Heart right ventricle (tissue), 16 donors: ENCODE measurements at places on chromosomes 3 and 15. TPM values are rescaled to one million over a fixed set of nuclear protein-coding genes. Genes with fewer than 3 reads are reported as not detected.

The CLDN1 gene
- 0.14 TPM for total RNA-seq

The LRRIQ4 gene
- not detected for total RNA-seq

The LIPH gene
- total RNA-seq: 0.21 TPM

The AHSG gene
- total RNA-seq: not detected

The SERPINI1 gene
- total RNA-seq: 5.2 TPM

The SAMD7 gene
- not detected for total RNA-seq

The POU1F1 gene
- not detected for total RNA-seq

The RASA2 gene
- 5.1 TPM for total RNA-seq

DNA sequence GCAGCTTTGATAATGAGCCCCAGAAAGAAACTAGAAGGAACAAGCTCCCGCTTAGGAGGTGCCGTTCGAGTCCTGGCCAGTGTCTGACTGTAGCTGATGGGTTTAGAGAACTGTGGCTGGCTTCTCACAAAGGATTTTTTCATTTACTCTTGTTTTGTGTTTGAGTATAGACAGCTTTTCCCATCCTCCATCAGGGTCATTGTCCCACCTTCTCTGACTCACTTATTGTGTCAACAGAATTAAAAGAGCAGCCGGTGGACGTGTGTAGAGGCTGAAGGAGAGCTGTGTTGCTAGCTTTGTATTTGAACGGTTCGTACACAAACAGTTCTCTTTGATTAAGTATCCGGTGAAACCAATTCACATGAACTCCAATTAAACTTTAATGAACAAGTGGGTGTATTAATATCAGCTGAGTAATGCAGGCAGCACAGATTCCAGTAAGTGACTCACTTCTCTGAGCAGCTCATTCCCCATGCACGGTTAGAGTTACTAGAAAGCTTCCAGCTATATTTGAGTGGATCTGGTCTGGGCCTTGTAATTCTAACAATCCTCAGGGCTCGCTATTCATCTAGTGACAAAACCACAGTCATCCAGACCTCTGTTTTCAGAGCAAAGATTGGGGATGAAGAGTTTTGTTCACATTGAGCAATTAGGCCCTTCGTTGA lies 141.0 kb downstream of the LPP start:
- no peak overlapping the region for H3K4me3 ChIP-seq
- peaks cover 6% of the 10 kb centered on the region for H3K36me3 ChIP-seq
- H3K4me1 ChIP-seq: peaks cover 35% of the 10 kb centered on the region
- DNase-seq: no peak
- peak overlapping the region; percentile 83 for H3K27ac ChIP-seq

DNA sequence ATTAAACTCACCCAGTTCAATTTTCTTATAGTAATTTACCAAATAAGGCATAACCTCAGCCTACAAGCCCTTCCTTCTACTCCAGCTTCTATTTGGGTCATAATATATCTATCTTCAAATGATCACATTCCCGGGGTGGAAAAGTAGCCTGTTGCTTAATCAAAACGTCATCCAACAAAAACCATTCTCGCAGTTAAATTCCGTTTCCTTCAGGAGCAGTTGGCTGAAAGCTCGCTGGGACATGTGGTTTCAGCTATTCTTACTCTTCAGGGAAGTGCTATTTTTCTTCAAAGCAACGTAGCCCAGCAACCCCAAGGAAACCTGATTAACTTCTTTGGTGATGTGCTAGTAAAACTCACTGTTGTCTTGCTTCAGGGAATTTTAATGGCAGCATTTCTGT lies 59.6 kb downstream of the MAGI1 start:
- H3K4me1 ChIP-seq: peaks cover 6% of the 10 kb centered on the region
- no peak for DNase-seq
- H3K27ac ChIP-seq: no peak overlapping the region
- H3K36me3 ChIP-seq: no peaks in the 10 kb centered on the region
- H3K27me3 ChIP-seq: no peaks in the 10 kb centered on the region

DNA sequence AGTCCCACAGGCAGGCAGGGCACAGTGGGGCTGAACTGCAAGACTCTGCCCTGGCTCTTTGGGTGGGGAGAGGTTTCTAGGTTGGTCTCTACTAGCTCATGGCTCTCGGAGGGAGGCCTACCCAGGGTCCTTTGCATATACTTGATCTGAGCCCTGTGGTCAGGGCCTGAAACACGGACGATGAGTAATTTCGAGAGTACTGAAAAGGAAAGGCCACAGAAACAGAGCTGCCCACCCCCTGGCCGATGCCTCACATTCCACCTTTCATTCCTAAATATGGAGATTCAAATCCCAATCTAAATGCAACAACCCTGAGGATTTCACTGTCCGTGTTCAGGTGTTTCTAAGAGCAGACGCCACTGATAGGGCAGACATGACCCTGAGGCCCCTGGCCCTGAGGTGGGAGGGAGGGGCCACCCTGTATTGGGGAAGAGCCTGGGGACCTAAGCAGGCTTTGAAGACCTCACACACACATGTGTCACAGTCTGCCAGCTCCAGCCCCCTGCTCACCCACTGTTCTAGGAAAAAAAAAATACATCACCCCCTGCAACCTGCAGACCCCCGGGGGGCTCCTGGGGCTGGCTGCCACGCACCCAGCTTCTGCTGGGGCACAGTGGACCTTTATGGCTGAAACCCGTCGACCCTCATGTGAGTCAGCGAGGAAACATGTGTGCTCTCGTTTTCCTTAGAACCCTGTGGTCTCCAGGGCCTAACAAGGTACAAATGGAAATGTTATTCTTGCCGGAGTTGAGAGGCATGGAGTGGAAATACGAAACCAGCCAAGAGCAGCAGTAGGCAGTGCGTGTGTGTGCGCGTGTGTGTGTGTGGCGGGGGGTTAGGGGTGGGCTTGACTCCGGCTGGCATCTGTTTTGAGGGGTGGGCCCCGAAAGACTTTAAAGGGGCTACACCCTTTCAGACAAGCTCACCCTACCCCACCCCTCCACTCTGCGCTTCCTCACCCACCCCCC lies 112.7 kb downstream of the CHSY1 start:
- no peak overlapping the region for H3K27ac ChIP-seq
- no peaks in the 10 kb centered on the region for H3K27me3 ChIP-seq
- H3K36me3 ChIP-seq: no peaks in the 10 kb centered on the region
- no peak for DNase-seq

- H3K4me1 ChIP-seq: peaks cover 1% of the 10 kb centered on the region
- no peak for DNase-seq
- H3K27ac ChIP-seq: no peak overlapping the region
- H3K36me3 ChIP-seq: no peaks in the 10 kb centered on the region
- H3K4me3 ChIP-seq: no peak overlapping the region
Measured at GRCh38 chr3:5428607-5429516, 241.4 kb downstream of the EDEM1 start.

- no peaks in the 10 kb centered on the region for H3K4me1 ChIP-seq
- no peak overlapping the region for H3K27ac ChIP-seq
- no peak for DNase-seq
- no peaks in the 10 kb centered on the region for H3K27me3 ChIP-seq
- H3K36me3 ChIP-seq: no peaks in the 10 kb centered on the region
Measured at GRCh38 chr15:33543957-33544356, 233.2 kb downstream of the RYR3 start.

- H3K4me1 ChIP-seq: no peaks in the 10 kb centered on the region
- H3K27ac ChIP-seq: no peak overlapping the region
- DNase-seq: no peak
- H3K4me3 ChIP-seq: no peak overlapping the region
- H3K36me3 ChIP-seq: no peaks in the 10 kb centered on the region
- H3K27me3 ChIP-seq: no peaks in the 10 kb centered on the region
Measured at GRCh38 chr3:21067031-21067813, 683.8 kb downstream of the ZNF385D start.
